ENCODE measurements at places on chromosomes 16 and 17.

- ATAC-seq: no peak
These were observed 1.3 kb downstream of the PRPSAP2 start for GRCh38 chr17:18859256-18859655.

GRCh38 chr17:50649042-50649908, 14.6 kb downstream of the ABCC3 start:
- no peak for ATAC-seq

DNA sequence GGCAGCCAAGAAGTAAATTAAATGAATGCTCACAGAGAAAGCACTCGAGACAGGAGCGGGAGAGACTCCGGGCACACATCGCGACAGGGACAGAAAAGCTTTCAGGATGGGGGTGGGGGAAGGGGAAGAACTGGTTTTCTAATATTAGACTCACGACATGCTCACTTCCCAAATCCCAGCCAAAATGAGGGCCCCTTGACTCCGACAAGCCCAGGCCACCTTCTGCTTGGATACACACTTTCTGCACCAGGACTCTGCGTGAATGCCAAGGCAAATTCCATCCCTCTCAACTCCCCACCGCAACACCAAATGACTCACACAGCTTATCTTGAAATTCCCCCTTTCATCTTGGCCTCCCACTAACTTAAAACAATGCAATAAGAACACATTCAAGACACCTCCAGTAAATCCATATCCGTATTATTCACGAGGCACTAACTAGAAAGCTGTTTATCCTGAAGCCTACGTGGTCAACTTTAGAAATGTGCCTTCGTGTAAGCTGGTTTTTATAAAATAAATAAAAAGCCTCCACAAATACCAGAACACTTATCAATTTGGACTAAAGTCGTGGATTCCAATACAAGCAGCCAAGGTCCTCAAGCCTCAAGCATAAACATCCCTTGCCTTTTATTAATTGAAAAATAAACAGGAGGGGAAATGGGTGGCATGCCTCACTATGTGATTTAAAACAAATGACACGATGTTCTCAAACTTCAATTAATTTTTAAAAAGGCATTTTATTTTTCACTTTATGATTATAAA, 46.1 kb downstream of the NXN start:
- ATAC-seq: peak; percentile 23

DNA sequence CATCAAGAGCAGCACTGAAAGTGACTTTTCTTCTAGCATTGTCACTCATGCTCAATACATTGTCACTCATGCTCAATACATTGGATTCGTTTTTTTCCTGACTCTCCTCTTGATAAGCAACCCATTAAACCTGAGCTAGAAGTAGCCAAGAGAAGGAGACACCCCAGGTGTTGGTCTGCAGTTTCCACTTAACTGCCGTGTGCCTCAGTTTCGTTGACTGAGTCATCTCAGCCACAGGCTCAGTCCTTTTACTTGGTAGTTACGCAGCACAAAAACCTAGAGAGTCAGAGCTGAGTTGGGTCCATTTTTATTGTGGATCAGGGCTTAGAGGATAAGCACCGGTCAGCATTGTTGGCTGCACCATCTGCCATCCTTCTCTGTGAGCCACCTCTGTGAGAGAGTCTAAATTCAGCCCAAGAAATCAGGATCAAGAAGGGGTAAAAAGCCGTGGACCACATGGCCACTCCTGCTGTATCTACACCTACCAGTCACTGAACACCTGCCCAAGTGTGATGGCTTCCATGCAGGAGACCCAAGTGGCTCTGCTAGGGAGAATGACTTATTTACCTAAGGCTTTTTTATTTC, 11.3 kb downstream of the GINS2 start:
- ATAC-seq: no peak

DNA sequence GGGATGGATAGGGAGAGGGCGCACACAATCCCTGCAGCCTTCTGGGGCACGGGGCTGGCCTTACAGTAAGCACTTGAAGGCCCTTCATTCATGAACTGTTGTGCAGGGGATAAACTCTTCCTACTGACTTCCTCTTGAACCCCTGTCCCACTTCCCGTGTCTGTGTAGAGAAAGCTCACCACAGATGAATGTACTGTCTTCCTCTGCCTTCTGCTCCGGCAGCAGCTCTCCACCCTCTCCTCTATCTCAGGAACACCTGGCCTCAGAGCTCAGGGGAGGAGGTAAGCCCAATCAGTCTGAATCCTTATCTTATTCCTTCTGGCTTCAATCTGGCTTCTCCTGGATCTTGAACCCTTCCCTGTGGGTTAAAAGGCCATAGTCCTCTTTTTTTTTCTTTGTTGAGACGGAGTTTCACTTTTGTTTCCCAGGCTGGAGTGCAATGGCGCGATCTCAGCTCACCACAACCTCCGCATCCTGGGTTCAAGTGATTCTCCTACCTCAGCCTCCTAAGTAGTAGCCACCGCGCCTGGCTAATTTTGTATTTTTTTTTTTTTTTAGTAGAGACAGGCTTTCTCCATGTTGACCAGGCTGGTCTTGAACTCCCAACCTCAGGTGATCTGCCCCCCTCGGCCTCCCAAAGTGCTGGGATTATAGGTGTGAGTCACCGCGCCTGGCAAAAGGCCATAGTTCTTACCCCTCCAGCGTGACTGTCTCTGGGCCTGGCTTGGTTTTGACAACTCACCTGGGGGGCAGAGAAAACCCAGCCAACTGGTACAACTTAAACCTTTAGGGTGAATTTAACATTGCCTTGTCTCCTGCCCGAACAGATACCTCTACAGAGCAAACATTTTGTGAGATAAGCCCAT, 7.2 kb upstream of the SLC52A1 start:
- no peak for ATAC-seq

DNA sequence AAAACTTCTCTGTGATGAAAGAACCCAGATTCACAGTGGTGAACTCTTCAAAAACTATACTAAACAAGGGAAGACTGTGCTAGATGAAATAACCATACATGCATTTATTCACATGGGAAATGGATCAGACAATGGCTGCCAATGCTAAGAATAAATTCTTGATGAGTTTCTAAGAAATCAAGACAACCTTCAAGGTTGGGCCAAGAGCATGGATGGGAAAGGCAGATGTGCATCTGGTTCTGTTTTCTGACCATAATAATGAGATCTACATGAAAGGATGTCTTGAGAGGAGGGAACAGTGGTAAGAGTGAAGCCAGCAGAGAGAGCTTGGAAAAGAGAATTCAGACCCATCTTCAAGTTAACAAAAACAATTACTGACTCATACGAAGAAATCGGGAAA, 31.4 kb downstream of the ANKRD11 start:
- no peak for ATAC-seq

DNA sequence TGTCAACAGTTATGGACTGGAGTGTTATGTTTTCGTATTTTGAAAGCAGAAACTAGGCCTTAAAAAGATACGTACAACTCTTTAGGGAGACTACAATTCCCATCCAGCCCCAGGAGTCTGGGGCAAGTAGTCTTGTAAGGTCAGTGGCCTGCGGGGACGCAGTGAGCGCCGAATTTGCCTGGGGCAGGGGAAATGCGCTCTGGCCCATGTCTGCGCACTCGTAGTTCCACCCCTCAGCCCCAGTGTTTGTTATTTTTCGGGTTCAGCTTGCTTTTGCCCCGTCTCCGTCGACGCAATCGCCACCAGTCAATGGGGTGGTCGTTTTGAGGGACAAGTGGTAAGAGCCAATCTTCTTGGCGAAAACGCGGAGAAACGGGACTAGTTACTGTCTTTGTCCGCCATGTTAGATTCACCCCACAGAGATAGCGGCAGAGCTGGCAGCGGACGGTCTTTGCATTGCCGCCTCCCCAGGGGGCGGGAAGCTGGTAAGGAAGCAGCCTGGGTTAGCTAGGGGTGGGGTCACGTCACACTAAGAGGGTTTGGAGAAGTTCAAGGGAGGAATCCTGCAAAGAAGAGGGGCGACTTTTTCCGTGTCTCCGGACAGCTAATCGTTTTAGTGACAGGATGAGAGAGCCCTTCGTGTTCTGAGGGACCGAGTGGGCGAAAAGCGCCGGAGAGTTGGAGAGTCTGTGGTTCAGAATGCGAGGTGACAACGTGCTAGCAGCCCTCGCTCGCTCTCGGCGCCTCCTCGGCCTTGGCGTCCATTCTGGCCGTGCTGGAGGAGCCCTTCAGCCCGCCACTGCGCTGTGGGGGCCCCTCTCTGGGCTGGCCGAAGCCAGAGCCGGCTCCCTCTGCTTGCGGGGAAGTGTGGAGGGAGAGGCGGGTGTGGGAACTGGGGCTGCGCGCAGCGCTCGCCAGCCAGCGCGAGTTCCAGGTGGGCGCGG, 1.1 kb upstream of the BRCA1 start:
- no peak for ATAC-seq

DNA sequence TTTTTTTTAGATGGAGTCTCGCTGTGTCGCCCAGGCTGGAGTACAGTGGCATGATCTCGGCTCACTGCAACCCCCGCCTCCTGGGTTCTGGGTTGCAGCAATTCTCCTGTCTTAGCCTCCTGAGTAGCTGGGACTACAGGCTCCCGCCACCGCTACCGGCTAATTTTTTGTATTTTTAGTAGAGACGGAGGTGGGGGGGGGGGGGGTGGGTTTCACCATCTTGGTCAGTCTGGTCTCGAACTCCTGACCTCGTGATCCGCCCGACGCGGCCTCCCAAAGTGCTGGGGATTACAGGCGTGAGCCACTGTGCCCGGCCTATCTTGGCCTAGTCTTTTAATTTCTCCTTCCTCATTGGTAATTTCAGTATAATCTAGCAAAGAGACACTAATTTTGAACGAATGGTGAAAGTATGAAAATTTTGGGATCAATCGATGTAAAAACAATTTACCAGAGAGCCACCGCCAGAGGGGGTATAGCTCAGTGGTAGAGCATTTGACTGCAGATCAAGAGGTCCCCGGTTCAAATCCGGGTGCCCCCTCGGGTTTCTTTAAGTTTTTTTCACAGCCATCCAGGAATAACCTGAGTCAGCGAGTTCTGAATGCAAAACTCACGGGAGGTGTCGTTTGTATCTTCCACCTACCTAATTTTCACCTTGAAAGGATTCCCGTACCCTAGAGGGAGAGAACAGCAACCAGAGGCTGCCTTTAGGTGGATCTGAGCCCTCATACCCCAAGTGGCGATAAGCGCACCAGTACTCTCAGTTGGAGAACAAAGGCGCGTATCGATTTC, 2.5 kb upstream of the LASP1 start:
- no peak for ATAC-seq

DNA sequence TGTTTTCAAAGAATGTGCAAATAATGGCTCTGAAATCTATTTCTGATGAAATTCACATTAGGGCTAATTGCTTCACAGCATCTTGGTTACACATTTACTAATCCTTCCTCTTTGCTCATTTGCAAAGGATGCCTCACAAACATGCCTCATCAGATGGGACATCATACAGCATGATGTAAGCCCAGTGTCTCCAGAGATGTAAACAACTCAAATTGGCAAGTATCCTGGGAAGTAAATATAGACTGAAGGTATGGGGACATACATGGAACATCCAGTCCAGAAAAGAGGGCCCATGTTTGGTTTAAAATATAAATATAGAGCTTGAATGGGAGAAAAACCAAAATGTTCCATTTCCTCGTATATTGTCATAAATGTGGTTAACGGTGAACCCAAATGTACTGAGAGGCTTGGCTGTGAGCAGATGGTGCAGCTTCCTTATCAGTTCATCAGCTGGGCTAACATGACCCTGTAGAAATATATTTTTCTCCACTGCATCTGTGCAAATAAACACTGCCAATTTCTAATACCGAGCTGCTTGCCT, 142.9 kb upstream of the NUDT7 start:
- no peak for ATAC-seq
